ENCODE measurements at places on chromosomes 11 and 22.
A peak's percentile ranks its signal among the peaks of the same experiment; 100 is the strongest.

DNA sequence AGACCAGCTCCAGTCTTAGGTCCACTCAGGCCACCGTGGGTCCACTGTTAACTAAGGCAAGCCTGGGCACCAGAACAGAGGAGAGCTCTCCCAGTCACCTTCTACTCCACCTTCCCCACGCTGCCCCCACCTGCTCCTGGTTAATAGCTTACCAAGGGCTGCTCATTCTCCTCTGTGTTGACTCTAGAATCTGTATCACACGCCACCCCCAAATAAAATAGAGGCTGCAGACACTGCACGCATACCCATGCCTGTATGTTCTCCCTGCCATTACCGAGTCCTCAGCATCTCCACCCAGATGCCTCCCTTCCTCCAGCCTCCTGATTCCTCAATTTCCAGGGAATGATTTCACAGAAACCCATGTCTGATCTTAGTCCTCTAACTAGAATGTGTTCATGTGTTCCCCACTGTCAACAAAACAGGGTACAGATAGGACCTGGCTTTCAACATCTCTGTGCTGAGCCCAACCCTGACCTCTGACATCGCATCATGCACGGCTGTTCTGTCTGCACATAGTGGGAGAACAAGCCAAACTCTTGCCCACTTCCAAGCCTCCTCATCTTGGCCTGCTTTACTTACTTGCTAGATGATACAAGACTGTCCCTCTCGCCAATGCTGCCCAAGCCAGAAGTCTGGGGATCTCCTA lies 49.8 kb downstream of the SMCO4 start:
- no peak for DNase-seq

DNA sequence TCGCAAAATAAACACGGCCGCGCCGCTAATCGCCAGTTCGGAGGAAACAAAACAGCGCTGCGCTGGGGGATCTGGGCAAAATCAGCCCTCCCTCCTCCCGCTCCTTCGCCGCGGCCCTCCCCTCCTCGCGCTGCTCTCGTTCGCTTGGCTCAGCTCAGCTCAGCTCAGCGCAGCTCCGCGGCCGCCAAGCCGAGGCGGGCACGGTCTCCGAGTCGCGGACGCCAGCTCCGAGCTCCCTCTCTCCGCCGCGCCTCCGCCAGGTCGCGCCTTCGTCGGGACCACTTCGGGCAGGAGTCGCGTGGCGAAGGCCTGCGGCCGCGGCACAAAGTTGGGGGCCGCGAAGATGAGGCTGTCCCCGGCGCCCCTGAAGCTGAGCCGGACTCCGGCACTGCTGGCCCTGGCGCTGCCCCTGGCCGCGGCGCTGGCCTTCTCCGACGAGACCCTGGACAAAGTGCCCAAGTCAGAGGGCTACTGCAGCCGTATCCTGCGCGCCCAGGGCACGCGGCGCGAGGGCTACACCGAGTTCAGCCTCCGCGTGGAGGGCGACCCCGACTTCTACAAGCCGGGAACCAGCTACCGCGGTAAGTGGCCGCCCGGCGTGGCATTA lies at the start of gene SPON1:
Gene SPON1 (plus strand): TSS at position 162 of the 607 bp plus-strand sequence. CDS start 182 bp downstream, at position 344.
- DNase-seq, result no peak

DNA sequence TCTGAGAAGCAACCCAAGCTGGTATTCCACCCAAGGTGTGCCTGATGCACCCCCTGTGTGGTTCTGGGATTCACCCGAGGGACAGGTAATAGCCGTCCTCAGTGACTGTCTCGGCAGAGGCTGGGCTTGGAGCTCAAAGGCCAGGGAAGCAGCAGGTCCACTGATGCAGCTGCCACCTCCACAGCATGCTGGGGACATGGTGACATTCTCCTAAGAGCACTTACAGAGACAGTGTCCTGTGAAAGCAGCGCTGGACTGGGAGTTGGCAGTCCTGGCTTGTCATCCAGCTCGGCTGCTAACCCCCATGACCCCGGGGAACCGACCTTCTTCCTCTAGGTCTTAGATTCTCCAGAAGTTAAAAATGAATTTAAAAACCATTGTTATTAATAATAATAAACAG lies 72.8 kb downstream of the RPUSD4 start:
- DNase-seq, result no peak

- no peak for DNase-seq
Measured at GRCh38 chr11:48900131-48900800, 83.4 kb downstream of the TRIM51G start.

- peak; percentile 42 for DNase-seq
Measured at GRCh38 chr11:126359431-126360048, 4.1 kb downstream of the ST3GAL4 start.

DNA sequence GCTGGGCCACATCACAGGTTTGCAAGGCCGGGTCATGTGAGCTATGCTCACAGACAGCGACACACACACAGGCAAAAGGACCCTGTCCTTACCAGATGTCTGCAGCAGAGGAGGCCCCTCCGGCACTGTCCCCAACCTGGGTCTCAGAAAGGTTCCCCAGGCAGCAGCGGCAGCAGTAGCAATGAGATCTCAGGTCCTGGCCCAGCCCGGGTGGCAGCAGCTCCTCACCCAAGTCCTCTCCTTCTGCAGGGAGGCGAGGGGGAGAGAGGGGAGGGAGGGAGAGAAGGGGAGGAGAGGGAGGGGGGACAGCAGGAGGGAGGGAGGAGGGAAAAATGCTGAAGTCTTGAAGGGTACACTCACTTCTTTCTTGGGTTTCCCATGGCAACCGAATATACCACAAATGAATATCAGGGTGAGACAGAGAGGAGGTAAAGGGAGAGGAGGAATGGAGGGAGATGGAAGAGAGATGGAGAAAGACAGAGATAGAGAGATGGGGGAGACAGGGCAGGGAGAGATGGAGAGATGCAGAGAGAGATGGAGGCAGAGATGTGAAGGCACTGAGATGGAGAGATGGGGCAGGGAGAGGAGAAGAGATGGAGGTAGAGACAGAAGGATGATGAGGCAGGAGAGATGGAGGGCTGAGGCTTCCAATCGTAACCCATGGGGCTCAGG lies 9.5 kb downstream of the ELFN2 start:
- peak; percentile 21 for DNase-seq

- peak; percentile 56 for DNase-seq
Measured at GRCh38 chr22:19122752-19123492, 710 bp upstream of the DGCR2 start.

- DNase-seq, result no peak
Measured at GRCh38 chr11:110207123-110207522, 89.3 kb downstream of the RDX start.

DNA sequence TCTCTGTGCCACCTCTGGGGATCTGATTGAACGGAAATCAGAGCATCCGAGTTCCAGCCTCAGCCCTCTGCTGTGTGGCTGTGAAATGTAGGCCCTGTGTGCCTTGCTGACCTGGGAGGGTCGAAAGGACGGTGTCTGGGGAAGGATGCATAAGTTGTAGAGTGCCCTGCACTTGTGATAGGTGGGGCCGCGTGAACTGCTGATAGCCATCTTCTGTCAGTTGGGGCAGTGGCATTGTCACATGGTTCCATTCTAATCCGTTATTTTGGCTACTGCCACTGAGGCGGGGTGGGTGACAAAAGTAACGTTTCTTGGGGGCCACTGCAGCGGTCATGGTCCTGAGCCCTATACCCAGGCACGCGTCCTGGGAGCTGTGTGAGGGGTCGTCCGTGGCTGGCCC lies 63.4 kb downstream of the LRP5 start:
- no peak for DNase-seq

DNA sequence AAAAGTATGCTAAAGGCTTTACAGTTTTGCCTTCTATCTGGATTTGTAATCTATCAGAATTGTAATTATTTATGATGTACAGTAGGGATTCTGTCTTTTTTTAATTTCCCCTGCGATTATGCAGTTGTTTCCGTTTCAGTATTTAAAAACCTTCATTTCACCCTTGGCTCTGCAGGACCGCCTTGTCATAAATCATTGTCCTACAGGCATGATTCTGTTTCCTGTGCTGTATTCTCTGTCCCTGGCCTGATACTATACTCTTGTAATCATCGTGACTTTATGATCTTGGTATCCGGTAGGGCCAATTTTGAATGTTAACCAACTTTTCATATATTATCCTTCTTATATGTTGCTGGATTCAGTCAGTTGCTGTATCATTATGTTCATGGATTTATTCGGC lies 151.7 kb downstream of the ATXN10 start:
- DNase-seq, result no peak

DNA sequence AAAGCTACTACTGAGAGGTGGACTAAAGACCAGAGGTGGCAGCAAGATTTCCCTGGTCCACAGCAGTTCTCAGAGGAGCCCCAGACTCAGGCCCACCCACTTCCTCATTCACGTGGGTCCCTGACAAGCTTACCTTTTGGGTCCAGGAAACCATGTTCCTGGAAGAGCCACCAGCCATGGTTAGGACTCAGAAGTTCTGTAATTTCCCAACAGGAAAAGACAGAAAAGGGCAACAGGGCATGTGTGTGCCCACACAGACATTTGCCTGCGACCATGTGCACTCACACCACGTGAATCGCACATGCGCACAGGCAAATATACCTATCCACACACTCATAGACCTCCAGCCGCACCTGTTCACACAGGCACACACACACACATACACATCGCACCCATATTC lies 42.9 kb downstream of the LRRC32 start:
- no peak for DNase-seq

- DNase-seq, result no peak
Measured at GRCh38 chr11:123111465-123111864, 49.5 kb upstream of the HSPA8 start.

GRCh38 chr11:106939157-106939556 lies 79.1 kb downstream of the GUCY1A2 start:
- DNase-seq, result no peak

DNA sequence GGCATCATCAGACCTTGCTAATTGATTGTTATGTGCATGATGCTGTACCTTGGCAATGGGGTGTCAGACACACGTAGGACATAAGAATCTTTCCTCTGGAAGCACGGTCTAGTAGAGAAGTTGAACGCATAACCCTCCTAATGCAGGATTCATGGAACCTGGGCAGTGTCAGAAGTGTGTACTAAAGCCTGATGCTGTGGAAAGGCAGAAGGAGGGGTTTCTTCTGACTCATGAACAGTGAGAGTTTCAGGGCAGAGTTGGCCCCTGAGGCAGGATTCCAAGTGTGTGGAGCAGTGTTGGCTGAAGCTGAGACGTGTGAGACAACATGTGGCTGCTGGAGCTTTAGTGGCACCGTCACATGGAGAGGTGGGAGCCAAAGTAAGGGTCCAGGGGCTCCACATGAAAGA lies 3.5 kb downstream of the PANX1 start:
- DNase-seq, result no peak

- no peak for DNase-seq
Measured at GRCh38 chr22:39309881-39310714, 9.3 kb downstream of the RPL3 start.

GRCh38 chr22:19349778-19350475 lies 58.4 kb upstream of the CLTCL1 start:
- no peak for DNase-seq

DNA sequence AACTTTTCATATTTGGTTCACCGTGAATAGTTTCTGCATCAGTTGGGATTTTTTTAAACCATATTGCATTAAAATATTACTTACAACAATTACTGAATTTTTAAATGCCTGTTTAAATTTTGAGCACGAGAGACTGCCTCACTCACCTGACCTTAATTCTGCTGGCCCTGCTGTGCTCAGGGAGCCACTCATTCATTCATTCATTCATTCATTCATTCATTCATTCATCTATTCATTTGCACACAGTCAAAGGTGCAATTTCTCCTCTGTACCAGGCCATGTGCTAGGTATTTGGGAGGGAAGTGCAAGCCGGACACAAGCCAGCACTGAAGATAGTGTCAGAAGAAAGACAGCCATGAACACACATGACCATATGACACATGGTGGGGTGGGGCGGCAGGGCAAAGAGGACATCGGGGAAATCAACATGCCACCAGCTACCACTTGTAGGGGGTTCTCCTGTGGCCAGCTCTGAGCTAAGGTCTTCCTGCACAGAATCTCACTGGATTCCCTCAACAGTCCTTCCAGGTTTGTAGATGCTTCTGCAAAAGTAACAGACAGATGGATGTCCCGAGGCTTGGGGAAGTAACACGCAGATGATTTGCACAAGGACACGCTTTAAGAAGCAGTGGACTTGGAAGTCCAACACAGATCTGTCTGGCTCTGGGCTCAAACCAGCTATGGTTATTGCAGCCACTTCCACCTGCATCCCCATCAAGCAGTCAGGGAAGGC lies 568 bp upstream of the CSF2RB start:
- no peak for DNase-seq

DNA sequence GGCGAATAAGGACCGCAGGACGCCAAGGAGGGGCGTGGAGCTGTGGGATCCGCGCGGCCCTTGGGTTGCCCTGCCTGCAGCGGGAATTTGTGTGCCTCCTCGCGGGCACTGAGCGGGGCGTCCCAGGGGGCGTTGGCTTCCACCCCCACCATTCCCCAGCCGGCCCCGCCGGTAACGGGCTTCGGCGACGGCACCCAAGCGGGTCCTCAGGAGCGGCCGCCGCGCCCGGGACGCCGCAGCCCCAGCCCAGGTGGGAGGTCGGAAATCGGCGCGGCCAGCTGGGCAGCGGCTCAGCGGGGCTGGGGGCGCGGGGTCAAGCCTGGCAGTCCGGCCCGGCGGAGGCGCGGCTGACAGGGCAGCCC lies 320 bp downstream of the CLTCL1 start:
- DNase-seq, result no peak

- no peak for DNase-seq
Measured at GRCh38 chr11:3134218-3134621, 30.9 kb downstream of the OSBPL5 start.

DNA sequence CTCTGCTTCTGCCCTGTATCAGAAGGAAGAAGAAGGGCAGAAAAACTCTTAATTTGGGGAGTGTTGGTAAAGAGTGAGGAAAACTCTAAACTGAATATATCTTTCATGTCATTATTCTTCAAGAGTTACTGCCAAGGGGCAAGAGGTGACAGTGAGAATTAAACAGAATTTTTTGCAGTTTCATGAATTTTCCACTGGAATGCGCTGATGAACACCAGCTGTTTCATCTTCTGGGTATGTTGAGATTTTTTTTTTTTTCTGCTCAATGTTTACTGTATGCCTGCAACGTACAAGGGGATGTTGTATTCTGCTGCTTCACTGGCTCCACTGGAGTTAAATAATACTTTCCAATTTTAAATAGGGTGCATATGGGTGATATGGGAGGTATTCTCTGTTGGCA lies 117.8 kb downstream of the FAM76B start:
- no peak for DNase-seq

DNA sequence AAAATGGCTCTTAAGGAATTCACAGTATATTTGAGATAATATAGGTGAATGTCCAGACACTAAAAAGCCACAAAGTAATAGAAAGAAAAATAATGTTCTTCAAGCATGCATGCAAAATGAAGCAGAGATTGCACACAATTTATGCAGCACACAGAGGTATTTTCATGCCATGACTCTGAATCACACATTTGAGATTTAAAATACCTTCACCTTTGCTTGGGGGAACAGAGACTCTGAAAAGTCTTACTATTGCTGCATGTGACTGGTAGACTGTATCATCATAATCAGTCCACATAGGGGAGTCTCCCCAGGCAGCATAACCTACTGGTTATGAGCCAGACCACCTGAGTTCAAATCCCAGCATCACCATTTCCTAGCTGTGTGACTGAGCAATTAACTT lies 96.2 kb downstream of the RCN1 start:
- no peak for DNase-seq

DNA sequence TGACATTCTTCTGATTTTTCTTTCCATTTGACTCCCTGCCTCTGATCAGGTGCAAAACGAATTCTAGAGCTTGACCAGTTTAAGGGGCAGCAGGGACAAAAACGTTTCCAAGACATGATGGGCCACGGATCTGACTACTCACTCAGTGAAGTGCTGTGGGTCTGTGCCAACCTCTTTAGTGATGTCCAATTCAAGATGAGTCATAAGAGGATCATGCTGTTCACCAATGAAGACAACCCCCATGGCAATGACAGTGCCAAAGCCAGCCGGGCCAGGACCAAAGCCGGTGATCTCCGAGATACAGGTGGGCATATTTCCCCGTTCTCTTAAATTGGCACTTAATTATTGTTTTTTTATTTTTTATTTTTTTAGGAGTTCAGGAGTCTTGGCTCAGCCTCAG lies 15.4 kb downstream of the XRCC6 start:
- peak; percentile 14 for DNase-seq
